ENCODE measurements at places on chromosomes 16 and 17. TPM values are rescaled to one million over a fixed set of nuclear protein-coding genes. Genes with fewer than 3 reads are reported as not detected.

RNF43 gene
- total RNA-seq, result 0.72 TPM

- no peak overlapping the region for H3K27ac ChIP-seq
- no peak for DNase-seq
- H3K27me3 ChIP-seq, result peaks cover 7% of the 10 kb centered on the region
- H3K36me3 ChIP-seq, result peaks cover 5% of the 10 kb centered on the region
- H3K4me1 ChIP-seq, result peaks cover 18% of the 10 kb centered on the region
Observed at GRCh38 chr17:57006040-57006439, 28.1 kb downstream of the SCPEP1 start.

DNA sequence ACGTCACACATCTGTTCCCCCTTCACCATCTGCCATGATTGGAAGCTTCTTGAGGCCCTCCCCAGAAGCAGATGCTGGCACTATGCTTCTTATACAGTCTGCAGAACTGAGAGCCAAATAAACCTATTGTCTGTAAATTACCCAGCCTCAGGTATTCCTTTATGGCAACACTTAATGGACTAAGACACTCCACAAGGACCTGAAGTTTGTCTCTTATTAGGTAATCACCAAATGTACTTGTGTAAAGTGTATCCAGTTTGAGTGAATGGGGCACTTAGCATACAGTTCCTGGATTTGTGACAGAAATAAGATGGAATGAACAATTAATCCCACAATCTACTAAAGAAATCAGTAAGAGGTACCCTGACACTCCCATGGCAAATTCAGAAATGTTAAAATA, 105.3 kb downstream of the SLC39A11 start:
- no peaks in the 10 kb centered on the region for H3K36me3 ChIP-seq
- H3K4me3 ChIP-seq, result no peak overlapping the region
- DNase-seq, result no peak

DNA sequence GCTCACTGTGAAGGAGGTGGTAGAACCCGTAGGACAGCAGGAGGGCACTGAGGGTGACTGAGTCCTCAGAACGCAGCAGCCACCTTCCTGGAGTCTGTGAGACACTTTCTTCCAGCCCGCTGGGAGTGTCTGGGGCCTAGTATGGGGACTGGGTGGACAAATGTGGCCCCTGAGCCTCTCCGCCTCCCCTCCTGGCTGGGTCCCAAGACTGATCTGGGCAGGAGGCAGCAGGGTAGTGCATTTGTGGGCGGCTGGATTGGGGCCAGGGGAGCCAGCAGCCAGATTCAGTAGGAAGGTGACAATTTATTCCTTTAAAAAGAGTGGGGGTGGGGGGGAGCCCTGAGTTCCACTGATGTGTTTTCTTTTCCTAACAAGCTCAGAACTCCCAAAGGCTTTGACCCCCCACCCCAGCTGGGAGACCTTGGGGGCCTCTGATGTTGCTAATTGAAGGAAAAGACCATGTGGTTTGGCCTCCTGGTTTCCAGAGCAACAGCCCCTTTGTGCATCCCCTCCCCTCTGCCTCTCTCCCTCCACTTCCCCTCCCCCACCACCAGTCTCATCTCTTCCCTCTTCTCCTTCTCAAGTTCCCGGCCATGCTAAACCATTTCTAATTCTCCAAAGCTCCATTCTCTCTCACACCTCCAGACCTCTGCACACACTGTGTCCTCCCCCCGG, 4.4 kb downstream of the CLEC19A start:
- no peak overlapping the region for H3K27ac ChIP-seq
- no peak for DNase-seq
- no peak overlapping the region for H3K4me3 ChIP-seq
- H3K36me3 ChIP-seq, result no peaks in the 10 kb centered on the region
- H3K27me3 ChIP-seq, result peaks cover 5% of the 10 kb centered on the region

GRCh38 chr17:57756951-57757350, 11.9 kb upstream of the CCDC182 start:
- no peaks in the 10 kb centered on the region for H3K36me3 ChIP-seq
- DNase-seq, result no peak
- H3K27me3 ChIP-seq, result peaks cover 11% of the 10 kb centered on the region
- no peak overlapping the region for H3K4me3 ChIP-seq
- H3K27ac ChIP-seq, result no peak overlapping the region

NMRAL1 gene
- total RNA-seq, result 64.6 TPM

DNA sequence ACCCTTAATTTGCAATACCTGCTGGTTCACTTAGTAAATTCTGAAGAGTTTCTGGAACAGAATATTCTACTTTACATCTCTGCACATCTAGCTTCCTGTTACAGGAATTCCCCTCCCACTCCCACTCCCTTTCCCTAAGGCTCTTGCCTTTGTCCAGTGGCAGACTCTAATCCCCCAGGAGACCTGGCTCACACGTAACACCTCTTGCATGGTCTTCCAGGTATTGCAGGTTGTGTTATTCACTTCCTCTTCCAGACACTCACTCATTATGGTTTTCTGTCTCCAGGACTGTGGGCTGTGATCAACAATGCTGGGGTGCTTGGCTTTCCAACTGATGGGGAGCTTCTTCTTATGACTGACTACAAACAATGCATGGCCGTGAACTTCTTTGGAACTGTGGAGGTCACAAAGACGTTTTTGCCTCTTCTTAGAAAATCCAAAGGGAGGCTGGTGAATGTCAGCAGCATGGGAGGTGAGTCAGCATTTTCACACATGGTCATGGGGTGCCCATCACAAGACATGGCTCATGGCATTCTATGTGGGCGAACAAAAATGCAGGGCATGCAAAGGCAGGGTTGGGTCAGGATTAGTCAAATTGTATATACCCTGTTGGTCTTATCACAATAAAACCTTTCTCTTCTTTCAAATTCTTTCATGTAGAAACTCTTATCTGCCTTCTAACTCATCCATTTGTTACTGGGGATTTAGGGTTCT, 35.8 kb downstream of the HSD17B2 start:
- DNase-seq, result no peak
- no peak overlapping the region for H3K4me3 ChIP-seq
- peaks cover 24% of the 10 kb centered on the region for H3K27me3 ChIP-seq
- H3K4me1 ChIP-seq, result no peaks in the 10 kb centered on the region

GRCh38 chr17:36614933-36615332, 13.6 kb downstream of the MRM1 start:
- H3K27me3 ChIP-seq, result no peaks in the 10 kb centered on the region
- no peak overlapping the region for H3K27ac ChIP-seq

KLHL10 gene
- not detected for total RNA-seq
